ENCODE measurements at places on chromosomes 7 and 10.

DNA sequence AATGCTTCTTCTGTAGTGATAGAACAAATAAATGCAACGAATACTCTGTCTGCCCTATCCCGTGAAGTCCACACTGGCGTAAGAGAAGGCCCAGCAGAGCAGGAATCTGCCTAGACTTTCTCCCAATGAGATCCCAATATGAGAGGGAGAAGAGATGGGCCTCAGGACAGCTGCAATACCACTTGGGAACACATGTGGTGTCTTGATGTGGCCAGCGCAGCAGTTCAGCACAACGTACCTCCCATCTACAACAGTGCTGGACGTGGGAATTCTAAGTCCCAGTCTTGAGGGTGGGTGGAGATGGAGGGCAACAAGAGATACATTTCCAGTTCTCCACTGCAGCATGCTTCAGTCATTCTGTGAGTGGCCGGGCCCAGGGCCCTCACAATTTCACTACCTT, 45.8 kb downstream of the FIGNL1 start:
- no peak for DNase-seq

DNA sequence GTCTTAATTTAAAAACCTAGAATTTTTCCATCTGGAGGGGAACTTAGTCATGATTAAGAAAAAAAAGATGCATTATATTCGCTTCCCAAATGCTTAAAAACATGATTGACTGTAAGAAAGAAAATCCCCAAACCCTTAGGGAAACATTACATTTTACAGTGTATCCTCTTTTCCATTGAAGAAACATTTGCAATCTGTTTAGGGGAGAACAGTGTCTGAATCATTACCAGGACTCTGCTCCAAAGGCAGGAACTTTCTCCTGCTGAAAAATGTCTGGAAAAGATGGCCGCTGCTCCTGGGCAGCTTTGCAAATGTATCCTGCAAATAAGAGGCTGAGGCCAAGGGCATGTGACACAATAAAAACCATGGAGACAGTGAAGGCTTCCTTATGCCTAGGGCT, 173.7 kb downstream of the BUB3 start:
- no peak for DNase-seq

DNA sequence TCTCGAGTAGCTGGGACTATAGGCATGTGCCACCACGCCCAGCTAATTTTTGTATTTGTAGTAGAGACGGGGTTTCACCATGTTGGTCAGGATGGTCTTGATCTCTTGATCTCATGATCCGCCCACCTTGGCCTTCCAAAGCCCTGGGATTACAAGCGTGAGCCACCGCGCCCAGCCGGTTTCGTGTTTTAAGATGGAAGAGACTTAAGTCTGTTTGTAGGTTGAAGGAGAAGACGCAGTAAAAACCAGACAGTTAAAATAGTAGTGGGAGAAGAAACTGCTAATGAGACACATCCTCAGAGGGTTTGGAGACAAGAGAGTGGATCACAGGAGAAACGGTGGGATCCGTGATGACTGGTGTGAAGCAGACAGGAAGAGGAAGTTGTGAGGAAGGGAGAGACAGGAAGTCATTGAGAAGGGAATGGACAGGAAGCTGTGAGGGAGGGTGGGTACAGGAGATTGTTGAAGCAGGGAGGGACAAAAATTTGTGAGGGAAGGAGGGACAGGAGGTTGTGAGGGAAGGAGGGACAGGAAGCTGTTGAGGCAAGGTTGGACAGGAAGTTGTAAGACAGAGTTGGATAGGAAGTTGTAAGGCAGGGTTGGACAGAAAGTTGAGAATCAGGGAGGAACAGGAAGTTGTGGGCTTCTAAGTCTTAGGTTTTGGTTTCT, 115.5 kb downstream of the WDFY4 start:
- no peak for DNase-seq

GRCh38 chr7:65371468-65371867, 2.2 kb upstream of the ZNF92 start:
- DNase-seq, result no peak

DNA sequence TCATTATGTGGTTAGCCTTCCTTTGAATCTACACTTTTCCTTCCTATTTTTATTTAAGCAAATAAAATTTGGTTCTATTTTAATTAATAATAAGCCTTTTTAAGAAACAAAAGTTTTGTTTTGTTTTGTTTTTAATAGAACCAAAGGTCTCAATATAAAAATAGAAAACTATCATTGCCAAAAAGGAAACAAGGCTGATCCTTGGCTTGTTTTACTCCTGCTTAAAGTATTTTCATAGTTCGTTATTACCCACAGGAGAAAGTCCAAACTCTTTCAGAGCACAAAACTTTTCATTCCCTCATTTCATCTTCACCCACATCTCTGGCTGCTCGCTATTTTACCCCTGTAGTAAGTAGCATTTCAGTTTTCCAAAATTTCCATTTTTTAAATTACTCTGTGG, 374.8 kb downstream of the SEMA3D start:
- no peak for DNase-seq

DNA sequence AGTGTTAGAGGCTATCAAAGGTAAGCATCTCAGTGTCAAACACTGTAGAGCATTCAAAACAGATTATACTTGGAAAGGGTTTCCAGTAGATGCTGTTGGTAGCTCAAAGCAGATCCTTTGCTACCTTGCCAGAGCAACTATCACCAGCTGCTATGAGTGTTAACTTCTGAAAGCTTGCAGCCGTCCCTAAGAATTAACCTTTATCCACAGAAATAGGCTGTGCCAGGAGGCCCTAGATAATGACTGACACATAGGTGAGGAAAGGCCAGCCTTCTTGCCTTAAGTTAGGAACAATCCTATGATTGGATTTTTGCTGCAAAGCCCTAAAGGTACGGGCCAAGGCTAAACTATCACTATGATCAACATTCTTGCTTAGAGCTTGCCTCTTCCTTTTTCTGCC, 263.2 kb downstream of the DGKB start:
- no peak for DNase-seq

DNA sequence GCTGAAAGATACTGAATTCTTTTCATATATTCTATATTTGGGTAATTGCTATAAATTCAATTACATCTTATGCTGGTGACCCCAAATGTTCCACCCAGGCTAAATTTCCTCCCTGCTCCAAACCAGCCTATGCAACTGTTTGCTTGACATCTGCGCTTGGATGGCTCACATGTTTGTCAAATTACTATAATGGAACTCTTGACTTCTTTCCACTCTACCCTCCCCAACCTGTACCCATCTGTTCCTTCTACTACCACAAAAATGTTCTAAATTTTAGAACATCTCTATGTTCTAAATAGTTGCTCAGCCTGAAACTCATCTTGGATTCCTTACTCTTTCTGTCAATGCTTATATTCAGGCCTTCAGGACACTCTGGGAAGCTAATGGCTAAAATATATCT, 249.9 kb upstream of the SMIM30 start:
- no peak for DNase-seq

GRCh38 chr7:105480931-105481330, 41.1 kb downstream of the PUS7 start:
- no peak for DNase-seq

GRCh38 chr7:2760098-2760889, 72.3 kb downstream of the AMZ1 start:
- peak; percentile 67 for DNase-seq

GRCh38 chr7:46557295-46557711, 636.2 kb upstream of the IGFBP3 start:
- DNase-seq, result no peak

DNA sequence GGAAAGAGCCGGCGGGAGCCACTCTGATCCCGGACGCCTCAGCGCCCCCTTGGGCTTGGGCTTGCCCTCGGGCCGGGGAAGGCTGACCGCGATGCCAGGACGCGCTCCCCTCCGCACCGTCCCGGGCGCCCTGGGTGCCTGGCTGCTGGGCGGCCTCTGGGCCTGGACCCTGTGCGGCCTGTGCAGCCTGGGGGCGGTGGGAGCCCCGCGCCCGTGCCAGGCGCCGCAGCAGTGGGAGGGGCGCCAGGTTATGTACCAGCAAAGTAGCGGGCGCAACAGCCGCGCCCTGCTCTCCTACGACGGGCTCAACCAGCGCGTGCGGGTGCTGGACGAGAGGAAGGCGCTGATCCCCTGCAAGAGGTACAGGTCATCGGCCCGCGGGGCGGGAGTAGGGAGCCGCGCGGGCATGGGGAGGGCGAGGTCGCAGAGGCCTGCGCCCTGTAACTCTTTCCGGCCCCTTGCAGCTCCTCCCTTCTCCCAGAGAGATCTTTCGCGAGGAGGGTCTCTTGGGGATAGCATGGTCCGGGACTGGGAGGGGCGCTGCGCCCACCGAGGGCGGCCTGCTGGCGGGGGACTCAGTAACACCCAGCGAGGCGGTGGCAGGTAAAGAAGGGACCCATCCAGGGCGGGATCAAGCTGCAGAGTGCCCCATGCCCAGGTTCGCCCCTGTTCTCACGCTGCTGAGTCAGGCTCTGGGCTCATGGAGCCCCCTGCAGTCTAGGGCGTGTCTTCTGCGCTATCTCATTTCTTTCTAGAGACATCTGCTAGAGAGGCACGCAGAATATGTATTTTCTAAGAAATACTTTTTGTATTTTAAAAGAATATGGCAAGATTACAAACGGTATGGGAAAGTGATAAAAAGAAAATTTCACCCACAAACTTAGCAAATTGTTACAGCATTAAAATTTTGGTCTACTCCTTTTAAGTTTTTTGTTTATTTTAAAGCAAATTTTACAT, 687 bp downstream of the EPDR1 start:
- DNase-seq, result peak; percentile 61

DNA sequence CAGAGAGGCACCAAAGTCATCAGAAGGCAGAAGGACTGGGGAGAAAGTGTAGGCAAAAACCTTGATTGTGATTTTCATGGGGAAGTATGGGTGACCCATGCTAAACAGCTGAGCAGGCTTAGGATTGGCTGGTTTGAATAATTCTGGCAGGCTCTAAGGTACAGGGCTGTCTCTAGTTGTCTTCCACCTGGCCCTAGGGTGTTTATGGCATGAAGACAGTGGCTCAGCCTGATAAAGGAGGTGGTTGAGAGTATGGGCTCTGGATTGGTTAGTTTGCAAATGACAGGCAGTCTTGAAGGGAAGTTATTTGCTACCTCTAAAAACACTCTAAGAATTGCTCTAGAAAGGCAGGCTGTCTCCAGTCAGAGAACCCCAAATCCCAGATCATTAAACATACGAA, 100.3 kb downstream of the STRA8 start:
- peak; percentile 19 for DNase-seq

DNA sequence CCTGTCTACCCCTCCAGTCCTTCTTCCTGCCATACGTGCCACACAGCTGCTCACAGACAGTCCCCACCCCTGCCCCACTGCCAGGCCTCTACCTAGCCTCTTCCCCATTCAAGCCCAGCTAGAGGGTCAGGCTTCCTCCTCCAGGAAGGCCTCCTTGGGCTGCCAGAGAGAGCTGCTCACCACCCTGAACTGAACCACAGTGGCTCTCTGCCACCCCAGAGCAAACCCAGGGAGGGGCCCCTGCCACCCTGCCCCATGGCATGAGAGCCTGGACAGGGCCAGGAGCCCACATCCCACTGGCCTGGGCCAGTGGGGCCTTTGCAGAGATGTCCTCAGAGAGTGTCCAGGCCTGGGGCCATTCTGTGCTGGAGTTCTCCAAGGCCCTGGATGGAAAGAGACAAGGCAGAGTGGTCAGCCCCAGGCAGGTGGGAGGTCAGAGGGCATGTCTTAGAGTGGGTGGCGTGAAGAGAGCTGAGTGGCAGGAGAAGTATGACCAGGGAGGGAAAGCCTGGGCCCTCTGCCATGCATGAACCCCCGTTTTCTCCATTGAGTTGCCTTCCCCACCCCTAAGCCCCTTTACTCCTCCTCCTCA, 40.4 kb downstream of the TMEM270 start:
- DNase-seq, result no peak

GRCh38 chr10:78358982-78359381, 325.3 kb downstream of the RPS24 start:
- no peak for DNase-seq

DNA sequence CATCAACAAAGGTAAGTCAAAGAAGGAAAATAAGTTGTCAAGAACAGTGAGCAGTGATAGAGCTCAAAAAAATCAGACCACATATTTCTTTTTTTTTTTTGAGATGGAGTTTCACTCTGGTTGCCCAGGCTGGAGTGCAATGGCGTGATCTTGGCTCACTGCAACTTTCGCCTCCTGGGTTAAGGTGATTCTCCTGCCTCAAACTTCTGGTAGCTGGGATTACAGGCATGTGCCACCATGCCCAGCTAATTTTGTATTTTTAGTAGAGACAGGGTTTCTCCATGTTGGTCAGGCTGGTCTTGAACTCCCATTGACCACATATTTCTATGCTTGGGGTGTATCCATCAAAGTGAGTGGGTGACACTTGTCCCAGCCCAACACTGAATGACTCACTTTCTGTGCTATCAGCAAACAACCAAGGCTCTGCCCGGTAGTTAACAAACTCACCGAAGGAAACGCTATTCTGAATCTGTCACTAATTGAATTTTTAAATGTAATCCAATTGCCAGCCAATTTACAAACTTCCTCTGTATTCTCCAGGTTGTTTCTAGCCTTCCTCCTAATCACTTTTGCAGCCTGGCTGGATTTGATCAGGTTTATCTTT, 19.6 kb upstream of the SMNDC1 start:
- no peak for DNase-seq

DNA sequence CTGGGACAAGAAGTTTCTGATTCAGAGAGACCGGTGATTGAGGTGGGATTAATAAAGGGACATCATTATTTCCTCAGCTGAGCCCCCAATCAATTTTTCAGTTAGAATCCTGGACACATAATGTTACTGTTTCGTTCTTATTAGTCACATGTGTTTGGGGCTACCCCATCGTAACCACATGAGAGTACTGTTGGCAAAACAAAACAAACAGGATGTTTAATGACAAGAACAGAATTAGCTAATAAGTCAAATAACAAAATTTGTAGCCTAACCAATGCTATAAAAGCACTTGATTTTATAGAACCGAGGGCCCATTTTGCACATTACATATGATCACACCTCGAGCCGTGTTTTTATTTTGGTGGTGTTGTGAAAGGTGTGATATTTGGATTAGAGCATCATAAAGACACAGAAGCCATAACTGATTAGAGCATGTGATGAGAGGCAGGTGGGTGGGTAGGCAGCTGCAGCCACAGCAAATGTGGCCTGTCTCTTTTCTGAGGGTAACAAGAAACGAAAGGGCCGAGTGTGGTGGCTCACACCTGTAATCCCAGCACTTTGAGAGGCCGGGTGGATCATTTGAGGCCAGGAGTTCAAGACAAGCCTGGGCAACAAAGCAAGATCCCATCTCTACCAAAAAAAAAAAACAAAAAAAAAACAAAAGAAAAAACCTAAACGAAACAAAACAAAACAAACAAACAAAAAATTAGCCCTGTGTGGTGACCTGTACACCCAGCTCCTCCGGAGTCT, 1.8 kb upstream of the VWC2 start:
- DNase-seq, result no peak

GRCh38 chr7:158051776-158052175, 535.8 kb downstream of the PTPRN2 start:
- DNase-seq, result no peak
